HS-27A (cell line): ENCODE measurements at places on chromosomes 16 and 17.

DNA sequence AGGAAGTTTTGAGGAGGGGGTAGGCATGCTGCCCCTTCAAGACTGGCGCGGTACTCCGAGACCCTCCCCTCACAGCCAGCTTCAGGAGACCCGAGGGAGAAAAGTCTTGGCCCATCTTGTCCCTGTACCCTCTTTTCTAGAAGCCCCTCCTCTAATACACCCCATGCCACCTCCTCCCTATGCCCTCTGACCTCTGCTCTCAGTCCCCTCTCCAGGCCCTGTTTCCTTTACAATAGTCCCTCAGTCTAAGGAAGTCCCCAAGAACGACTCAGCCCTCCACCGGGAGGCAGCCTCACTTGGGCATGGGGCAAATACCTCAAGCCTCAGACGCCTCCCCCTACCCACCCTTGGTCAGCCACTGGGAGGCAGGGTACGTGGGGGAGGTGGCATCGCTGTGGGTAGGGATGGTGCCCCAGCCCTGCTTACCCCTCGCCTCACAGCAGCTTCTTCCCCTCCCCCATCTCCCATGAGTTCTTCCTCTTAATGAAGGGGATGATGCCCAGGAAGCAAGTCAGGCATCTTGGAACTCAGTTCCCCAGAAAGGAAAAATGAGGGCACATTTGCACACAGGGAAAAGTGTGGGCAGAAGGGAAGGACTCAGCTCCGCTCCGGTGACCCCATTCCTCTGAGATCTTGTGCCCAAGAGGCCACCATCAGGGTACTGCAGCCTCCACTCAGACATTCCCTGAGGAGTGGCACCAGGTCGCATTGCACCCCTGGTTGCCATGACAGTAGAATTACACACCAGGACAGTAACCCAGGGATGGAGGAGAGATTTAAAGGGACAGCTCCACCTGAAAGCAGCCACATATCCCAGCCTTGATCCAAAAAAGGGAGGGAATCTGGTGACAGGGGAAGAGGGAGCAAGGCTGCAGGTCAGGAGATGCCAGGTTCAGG lies 6.2 kb downstream of the MPP2 start:
- DNase-seq, result no peak

- DNase-seq, result no peak
These were observed 47.6 kb downstream of the IL21R start for GRCh38 chr16:27449434-27450195.

- DNase-seq, result no peak
These were observed 32.2 kb downstream of the ABCA3 start for GRCh38 chr16:2308089-2308962.

DNA sequence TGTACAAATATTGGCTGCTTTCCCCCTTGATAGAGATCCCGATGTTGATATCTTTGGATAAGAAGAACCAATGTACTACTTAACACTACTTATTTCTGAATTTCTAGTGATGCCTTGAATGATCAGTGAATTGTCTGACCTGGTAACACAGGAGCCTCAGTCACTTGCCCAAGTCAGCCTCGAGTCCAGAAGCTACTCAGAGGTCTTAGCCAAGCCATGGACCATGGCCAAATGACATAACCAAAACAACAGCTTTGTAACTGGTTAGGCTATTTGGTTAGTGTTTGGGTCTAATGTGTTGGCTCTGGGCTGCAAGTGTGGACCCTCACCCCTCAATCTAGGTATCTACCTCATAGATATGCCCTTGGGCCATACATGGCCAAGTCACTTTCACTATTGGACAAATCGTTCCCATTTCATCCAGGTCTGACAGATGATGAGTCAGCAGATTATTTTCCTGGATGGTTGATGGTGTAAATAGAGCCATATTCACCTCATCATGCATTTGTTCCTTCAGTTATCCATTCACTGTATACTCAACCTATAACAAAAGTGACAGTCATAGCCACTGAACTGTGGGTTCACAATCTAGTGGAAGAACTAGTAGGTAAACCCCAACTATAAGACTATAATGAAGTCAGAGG lies 3.5 kb downstream of the RBFOX1 start:
- DNase-seq, result no peak

DNA sequence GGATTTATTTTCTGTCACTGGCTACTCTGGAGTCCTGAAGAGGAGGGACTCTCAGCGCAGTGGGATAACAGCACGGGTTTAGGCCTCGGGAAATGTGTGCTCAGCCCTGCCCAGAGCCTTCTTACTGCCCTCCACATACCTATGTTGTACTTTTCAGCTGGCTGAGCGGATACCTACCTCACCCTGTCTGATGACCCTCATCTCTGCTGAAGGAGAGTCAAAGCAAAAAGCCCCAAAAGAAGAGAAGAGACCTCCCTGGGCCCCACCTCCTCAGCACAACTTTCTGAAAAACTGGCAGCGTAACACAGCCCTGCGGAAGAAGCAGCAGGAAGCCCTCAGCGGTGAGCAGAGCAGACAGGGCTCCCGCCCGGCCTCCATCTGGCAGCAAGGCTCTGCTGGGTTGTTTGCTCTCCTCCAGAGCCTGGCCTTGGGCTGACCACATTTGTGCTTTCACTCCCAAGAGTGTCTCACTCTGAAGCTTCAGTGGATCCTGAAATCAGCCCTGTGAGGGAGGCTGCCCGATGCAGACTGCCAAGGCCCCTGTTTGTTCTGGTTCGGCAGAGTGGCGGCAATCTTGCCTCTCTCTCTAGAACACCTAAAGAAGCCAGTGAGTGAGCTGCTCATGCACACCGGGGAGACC lies 10.3 kb downstream of the MYCBPAP start:
- DNase-seq, result no peak

DNA sequence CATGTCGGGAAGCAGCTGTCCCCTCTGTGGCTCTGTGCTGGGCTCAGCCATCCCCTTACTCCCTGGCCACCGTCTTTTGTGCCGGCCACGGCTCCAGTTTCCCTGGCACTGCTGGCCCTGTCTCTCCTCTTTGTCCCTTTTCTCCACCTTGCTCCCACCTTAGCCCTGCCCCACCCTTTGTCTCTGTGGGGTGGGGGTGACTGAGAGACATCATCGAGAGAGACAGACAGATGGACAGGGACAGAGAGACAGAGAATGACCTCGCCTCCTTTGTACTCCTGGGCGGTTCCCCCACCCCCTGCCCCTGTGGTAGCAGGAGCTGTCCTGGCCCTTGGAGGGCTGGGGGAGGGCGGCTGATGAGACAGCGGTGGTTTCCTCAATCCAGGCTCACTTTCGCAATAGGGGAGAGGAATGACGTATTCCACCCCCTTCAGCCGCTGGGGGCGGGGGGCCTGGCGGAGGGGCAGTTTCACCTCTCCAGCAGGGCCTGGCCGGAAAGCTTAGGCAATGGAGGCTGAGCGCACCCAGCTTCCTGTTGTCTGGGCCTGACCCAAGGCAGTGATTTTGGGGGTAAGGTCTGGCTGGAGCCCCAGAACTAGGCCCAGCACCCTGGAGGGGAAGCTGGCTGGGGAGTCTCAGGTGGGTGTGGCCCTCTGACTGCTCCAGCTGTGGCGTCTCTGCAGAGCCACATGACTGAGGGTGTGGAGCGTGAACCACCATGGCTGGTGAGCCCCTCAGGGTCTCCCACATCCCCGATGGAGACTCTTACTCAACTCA lies 7.3 kb downstream of the FMNL1 start:
- DNase-seq, result no peak

GRCh38 chr17:21066394-21066793 lies 23.6 kb upstream of the USP22 start:
- DNase-seq, result no peak

GRCh38 chr16:52914428-52914827 lies 138.3 kb downstream of the CHD9NB start:
- DNase-seq, result no peak

DNA sequence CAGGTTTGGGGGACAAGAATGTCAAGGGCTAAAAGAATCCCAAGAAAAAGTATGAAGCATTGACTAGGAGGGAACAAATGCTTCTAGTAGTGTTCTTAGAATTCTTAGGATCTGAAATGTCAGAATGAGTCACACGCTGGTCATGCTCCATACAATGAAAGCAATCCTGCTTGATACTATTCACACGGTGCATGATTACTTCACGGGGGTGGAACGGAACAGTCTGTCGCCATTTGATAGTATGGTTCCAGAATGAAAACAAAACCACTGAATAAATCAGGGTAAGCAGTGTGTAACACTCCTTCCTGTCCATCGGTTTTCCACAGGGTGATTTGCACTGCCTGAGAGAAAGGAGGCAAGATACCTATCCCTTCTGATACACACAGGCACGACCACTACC lies 22.9 kb upstream of the YWHAE start:
- DNase-seq, result peak; percentile 62

DNA sequence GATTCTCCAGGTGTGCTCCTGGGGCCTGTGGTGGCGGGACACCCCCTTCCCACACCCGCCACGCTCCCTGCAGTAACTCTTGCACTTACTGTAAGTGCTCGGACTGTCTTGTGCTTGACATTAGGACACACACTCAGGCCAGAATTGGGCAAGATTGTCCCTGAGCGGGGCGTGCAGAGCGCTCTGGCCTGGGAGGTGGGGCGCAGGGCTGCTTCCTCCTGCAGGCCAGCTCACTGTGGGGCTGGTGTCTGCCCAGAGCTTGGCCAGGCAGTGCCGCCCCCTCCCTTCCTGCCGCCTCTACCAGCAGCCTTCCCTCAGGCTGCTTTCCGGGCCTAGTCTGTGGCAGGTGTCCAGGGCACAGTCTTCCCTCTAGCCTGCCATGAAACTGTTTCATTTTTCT lies 6.1 kb upstream of the ATP6V0C start:
- DNase-seq, result no peak

GRCh38 chr17:9622961-9623360 lies 22.4 kb upstream of the USP43 start:
- DNase-seq, result no peak

DNA sequence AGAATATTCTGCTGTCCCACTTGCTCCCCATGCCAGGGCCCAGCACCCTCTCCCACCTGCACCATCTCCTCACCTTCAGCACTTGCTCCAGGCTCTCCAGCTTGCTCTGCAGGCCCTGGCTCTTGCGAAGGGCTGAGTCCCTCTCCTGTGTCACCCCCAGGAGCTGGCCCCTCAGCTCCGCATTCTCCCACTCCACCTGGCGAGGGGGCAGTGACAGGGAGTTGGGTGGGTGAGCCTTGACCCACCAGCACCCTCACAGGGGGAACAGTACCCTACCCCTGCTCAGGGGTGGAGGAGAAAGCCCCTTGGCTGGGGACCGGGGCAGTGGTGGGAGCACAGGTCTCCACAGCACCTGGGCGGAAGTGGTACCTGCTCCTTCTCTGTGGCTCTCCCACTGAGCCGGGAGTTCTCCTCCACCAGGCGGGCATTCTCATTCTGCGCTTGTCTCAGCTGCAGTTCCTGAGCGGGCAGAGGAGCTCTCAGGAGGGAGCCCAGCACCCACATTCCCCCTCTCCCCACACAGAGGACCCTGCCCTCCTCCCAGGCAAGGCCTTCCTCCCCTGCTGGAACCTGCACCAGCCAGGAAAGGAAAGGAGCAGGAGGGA lies 5.9 kb downstream of the TSPOAP1 start:
- no peak for DNase-seq

DNA sequence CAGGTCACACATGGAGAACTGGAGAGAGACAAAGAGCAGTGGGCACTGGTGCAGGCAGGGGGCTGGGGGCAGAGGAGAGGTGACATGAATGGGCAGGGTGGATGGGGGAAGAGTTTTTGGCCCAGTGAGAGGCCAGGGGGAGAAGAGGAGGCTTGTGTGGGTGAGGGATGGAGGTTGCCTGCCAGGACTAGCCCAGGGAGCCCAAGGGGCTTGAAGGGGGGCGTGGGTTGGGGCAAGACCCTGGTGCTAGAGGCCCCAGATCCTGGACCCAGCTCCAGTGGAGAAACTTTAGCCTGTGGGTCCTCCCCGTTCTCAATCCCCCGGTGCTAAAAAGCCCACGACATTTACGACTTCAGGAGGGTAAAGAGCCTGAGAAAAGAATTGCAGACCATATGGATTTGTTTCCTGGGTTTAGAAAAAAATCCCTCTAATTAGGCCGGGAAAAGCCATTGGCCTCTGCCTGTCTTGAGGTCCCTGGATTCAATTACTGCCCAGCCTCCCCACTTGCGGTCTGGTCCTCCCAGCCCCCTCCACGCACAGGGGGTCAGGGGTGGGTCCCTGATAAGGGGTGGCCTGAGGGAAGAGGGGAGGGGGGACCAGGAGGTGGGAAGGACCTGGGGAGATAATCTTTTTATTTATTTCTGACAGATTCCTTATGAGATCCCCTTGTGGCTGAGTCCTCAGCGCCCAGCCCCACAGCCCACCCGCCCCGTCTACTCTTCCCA lies 33.0 kb downstream of the NGFR start:
- DNase-seq, result no peak

- no peak for DNase-seq
These were observed 14.0 kb upstream of the BAIAP2 start for GRCh38 chr17:81020767-81021497.

DNA sequence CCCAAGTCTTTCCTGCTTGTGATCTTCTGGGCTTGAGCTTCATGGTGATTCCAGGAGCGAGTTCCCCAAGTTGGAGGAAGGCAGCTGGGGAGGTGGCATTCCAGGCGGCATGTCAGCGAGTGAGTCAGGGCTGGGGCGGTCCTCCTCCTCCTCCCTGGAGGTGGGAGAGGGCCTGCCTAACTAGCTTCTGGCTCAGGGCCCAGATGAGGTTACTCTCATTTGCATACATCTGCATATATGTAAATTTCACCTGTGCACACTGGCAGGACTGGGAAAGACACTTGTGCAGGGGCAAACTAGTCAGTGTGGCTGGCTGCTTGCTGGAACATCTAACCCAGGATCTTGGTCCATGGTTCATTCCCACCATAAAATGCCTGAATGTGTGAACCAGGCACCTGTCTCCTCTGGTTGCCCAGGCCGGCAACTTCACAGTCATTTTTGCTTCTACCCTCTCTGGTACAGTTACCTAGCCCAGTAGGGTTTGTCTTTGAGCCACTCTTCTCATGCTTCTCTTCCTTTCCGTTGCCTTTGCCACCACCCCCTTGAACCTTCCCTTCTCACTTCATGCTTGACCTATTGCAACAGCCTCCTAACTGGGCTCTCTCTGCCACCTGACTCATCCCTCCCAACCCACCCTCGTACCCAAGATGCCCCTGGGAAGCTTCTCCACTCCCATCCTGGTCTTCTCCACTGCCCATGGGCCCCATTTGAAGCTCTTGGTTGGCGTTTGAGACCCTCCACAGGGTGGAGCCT lies 9.6 kb upstream of the DLX4 start:
- DNase-seq, result no peak

DNA sequence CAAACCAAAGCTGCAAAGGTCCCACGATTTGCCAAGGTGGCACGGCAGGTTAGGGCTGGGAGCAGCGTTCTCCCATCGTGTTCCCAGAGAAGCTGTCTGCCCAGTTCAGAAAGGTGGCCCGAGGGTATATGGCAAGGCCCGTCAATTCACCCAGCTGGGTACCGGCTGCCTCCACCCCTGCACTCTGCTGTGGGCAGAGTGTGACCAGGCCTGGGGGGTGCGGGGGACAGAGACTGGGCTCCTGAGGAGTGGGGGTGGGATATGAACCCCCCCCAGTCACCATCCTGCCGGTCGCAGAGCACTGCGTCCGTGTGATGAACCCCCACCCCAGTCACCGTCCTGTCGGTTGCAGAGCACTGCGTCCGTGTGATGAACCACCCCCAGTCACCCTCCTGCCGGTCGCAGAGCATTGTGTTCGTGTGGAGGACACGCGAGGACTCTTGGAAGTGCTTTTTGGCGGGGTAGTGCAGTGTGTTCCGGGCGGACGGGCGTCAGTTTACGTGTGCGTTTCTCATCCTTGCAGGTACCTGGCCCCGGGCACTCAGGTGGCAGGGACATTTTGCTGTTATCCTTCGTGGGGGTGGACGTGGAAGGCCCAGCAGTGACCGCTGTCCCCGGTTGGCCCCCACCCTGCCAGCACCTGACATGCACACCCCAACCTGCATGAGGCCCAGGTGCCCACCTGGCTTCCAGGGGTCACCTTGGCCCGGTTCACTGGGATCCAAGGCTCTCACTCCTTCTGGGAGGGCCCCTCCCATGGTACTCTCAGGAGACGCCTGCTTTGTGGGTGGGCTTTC lies 2.7 kb upstream of the FASN start:
- no peak for DNase-seq
